Activated CD8-positive, alpha-beta T cell treated with anti-CD3 and anti-CD28 coated beads, Interleukin-2, amount 10 ng/mL, durations not matched to agents 7 days and 5 days (primary cell): ENCODE measurements at places on chromosomes 2 and 18.

DNA sequence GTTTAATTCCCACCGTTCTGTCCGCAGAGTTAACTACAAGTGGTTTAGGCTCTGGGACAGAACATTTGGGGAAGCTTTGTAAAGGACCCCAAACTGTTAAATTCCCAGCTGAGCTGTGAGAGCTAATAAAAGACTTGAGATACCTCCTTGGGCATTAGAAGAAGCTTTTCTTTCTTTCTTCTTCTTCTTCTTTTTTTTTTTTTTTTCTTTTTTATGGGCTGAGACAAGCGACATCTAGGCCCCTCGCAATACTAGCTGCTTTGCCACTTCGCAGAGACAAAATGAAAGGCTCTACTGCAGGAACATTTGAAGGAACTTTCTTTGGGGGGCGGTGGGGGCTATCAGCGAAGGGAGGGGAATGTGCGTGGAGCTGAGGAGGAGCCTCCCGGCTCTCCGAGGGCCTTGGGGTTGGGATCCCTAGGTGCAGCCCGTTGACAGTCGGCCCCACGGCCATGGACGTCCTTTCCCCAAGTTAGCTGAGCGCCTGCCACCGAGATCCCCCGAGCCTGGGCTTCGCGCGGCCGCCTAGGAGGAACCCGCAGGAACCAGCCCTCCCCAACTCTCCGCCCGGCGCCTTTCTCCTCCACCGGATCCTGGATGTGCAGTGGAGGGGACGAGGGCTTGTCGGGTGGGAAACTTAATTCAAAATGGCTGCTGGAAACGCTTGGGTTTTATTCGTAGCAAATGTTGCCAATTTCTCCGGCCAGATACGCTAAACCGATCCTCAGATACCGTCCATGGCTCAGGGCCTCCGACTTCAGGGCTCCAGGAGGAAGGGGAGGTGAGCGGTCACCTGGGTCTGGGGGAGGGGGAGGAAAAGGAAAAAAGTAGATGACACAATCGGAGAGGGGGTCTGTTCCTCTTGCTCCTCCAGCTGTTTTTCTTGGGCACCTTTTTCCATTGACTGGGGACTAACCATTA is 4.2 kb downstream of the MEIS1 start:
- DNase-seq, result no peak

DNA sequence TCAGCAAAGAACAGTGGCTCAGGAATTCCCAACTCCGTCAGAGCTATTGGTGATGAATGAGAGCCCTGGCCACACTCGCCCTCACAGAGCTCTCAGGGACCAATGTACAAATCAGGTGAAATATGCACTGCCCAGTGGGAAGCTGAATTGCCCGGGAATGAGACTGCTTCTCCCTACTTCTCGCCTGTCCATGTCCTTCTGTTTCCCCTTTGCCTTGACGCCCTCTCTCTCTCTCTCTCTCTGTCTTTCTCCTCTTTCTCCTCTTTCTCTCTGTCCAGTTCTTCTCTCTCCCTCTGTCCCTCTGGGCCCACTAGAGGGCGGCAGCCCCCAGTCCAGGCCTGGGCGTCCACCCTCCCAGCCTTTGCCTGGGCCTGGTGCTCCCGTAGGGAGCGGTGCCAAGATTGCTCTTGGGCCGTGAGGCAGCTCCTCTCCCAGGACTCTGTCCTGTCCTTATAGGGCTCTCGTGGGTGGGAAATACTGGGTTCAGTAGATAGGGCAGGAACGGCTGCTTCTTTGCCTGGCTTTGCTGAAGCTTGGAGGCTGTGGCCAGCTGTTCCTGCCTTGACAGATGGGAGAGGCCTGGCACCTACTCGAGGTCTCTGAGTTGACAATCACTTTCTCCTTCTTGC is 28.4 kb upstream of the PUM2 start:
- DNase-seq, result no peak

- DNase-seq, result no peak
These were observed 351.7 kb downstream of the HRH4 start for GRCh38 chr18:24811950-24812681.

DNA sequence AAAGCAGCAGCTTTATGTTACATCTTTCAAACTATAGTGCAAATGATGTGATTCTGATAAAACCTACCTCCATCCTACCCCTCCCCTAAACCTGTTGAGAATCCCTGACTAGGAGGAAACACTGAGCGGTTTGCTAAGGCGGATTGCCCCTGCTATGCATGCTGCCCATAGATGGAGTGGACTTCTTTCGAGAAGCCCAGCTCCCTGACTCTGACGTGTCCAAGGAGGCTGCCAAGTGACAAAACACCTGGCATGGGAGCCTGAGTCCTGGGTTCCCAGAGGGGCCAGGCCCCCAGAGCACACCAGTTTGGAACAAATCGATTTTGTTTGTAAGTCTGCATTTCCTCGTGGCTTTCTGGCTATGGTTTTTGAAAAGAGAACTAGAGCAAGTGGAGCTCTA is 1.4 kb upstream of the UXS1 start:
- DNase-seq, result no peak

DNA sequence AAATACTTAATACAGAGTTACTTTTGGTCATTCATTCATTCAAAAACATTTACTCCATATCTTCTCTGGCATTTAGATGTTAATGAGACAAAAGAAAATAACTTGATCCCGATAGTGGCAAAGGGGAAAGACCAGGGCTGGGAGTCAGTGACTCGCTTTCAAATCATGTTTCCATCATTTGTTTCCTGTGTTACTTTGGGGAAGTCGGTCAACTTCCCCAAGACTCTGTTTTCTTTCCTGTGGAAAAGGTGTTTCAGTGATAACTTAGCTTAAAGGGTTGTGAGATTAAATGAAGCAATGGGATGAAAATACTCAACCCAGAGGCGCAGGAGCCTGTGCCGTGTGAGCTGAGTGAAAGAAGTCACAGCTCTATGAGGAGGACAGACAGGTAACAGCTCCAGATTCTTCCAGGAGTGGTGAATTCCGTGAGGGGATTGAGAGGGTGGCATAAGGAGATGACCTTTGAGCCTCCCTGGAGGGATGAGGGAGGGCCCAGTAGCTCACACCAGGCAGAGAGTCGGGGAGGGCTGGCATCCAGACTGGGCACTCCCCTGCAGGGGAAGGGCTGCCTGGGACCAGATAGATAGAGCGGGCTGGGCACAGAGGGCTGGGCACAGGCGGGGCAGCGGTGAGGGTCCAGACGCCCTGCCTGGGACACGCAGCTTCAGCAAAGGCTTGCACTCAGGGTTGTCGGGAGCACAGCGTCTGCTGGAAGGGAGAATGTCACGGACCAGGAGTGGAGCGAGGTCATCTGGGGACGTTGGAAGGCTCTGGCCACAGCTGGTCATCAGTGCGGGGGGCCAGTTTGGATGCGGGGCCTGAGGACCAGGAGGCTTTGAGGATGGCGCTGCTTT is 70.1 kb downstream of the TSHZ1 start:
- DNase-seq, result no peak

DNA sequence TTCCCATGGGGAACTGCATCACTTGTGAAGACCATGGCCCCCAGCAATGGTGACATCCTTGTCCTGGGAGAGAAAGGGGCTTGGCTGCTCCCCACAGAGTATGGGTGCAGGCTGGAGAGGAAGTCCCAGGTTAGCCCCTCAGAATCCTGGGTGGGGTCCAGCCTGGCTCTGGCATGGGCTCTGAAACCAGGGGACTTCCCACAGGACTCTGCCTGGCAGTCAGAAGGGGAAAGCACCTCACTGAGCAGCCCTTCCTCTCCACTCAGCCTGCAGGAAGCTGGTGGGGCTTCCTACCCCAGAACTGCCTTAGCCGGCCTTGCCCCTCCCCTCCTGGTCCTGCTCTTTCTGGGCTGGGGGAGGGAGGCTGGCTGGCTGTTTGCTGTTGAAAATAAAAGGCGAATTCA is 3.7 kb downstream of the NEURL3 start:
- peak; percentile 44 for DNase-seq

DNA sequence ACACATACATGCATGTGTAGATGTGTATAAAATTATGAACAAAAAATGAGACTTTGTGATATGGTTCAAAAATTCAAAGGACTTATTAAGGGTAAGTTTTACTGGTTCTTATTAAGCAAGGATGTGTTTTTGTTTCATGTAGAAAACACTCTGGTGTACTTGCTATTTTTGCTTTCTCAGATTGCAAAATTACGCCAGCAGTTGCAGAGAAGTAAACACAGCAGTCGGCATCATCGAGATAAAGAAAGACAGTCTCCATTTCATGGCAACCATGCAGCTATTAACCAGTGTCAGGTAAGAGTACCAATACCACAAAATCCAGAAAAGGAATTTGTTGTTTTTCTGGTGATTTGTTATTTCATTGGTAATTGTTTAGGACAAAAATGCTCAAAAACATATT is 91.3 kb downstream of the FAM117B start:
- no peak for DNase-seq

DNA sequence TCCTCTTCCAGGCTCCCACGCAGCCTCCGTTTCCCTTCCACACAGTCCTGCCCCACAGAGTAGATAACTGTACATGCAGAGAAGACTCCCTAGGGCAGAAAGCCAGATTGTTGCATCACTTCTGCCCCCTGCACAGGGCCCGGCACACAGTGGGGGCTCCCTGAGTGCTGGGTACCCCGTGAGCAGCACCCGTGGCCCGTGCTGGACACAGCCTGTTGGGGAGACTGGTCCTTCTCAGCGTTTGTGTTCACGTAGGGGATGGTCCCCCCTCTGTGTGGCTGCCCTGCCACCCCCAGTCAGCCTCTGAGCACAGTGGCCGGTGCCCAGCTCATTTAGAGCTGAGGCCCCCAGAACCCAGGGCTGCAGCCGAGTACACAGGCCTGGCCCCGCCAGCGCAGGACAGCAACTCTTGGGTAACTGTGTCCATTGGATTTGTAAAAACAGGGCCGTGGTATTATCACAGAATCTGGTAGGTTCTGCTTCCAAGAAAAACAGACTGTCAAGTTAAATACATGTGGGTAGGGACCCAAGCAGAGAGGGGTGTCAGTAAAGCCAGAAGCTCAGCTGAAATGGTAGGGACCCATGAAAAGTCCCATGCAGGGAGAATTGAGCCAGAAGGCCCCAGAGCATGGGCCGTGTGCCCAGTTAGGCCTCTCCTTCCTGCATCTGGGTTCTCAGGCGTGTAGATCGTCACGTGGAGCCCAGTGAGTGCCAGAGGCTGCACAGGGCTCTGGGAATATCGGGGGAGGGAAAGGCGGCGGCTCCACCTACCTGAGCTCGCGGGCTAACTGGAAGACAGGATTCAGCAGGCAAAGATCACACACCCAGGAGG is 257.3 kb downstream of the ATAD2B start:
- no peak for DNase-seq

GRCh38 chr18:60466677-60467076 is 94.1 kb upstream of the MC4R start:
- DNase-seq, result no peak

DNA sequence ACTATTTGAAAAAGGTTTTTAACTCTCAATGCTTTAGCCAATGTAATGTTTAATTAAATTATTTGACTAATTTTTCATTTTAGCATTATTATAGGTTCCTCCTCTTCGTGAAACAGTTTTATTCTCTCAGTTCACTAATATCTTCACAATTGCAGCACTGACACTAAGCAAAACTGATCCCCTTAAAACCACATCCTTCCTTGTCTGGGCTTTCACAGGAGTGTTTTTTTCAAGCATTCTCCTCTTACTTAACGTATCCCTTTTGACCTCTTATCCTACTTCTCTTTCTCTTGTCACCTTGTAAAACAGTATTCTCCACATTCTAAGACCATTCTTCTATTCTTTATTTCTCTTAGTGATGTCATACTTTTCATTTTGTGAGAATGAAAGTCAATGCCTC is 112.8 kb downstream of the DSC3 start:
- DNase-seq, result no peak

- no peak for DNase-seq
These were observed 82.9 kb downstream of the DNAH7 start for GRCh38 chr2:195985741-195986140.

- no peak for DNase-seq
These were observed 449.7 kb upstream of the TRIB2 start for GRCh38 chr2:12267042-12267441.

- DNase-seq, result no peak
These were observed 100.7 kb upstream of the STPG4 start for GRCh38 chr2:47255794-47256193.

DNA sequence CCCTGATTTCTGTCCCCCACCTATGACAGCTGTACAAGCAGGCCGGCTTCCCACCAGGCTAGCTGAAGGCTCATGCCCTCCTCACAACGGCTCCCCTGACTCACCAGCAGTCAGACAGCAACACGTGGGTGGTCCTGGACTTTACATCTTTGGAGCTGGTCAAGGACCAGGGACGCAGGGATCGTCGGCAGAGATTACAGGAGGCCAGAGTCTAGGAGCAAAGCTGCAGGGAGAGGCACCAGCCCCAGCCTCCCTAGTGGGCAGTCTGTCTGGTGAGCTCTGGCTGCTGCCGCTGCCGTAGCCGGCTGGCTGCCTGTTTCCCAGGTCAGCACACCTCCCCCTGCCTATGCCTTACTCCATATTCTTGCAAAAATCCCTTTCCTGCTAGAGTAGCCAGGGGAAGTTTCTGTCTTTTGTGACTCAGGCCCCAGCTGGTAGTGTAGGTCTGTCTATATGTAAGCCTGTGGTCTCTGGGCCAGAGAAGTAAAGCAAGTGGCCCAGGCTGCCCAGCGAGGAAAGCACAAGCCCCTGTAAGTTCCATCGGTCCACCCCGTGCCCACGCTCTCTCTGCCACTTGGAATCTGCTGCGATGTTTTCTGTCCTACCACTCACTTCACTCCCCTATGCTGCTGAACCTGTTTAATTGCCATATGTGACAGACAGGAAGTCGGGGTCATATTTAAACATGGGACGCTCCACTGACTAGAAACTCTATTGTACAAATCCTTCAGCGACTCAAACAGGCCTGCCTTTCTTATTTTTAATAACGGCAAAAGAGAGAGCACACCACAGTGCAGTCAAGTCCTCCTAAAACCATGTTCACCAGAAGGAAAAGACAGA is 2.4 kb upstream of the ARHGEF4 start:
- no peak for DNase-seq

DNA sequence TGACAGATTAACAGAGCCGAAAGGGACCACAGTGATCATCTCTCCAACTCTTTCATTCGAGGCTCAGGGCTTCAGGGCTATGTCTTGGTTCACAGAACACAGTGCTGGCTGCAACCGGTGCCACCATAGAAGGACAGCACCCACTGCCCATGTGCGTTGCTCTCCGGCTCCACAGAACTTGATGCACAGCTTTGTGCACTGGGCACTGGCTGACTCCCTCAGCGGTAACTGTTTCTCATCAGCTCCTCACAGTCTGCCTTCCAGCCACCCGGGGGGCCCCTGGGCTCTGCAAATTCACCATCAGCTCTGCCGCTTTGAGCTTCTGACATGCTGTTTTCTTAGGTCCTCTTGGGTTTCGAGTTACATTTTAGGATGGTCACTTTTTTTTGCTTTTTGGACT is 124.3 kb upstream of the RAB12 start:
- no peak for DNase-seq

DNA sequence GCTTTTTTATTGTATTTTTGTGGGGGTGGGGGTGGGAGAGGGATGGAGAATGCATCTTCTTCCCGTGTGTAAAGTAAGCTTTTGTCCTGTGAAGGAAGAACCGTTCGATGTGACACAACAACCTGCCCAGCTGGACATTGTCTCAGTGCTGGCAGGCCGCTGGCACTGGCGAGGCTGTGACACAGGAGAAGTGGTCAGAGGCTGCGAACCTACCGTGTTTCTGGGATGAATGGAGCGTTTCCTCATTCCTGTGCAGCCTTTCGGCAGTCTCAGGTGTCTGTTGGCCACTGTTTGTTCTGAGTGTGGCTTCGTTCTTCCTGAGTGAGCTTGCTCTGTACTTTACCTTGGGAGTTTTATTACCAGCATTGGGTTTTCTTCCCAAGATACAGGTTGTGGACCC is 8.0 kb downstream of the RAMP1 start:
- no peak for DNase-seq
